ENCODE measurements at places on chromosomes 7 and 10.

- DNase-seq: no peak
Measured at GRCh38 chr10:114548662-114549061, 109.4 kb downstream of the ABLIM1 start.

DNA sequence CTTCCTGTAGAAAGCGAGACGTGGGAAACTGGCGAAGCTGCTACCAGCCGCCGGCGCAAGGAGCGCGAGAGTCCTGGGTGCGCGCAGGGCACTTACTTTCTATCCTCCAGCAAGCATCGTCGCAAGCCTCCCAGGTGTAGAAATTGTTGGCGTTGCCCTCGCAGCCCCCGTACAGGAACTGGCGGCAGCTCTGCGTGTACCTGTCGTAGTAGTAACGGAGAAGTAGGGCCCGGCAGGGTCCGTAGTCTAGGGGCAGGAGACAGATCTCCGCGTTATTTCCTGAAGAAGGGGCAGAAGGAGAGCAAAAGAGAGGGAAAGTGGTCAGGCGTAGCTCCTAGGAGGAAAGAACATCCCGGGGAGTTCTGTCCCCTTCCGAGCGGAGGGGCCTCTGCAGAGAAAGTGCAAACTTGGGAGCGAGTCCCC is 501 bp downstream of the TFPI2 start:
- no peak for DNase-seq

GRCh38 chr10:128922172-128922571 is 544.9 kb upstream of the MGMT start:
- no peak for DNase-seq

DNA sequence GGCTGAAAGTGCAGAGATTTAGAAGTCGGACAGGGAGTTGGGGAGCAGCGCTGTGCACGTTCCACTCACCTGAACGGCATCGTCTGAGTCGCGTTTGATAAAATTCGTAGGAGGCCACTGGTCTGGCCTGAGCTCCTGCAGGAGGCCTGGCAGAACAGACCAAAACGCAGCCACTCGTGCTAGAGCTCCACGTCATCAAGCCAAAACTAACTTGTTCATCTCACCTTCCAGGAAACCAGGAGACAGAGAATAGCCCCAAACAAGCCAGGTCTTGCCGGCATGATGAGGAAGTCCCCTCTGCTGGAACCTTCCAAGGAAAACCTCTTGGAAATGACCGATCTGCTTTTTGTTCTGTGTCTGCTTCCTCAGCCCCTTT is 43.4 kb upstream of the DNAJB6 start:
- no peak for DNase-seq

DNA sequence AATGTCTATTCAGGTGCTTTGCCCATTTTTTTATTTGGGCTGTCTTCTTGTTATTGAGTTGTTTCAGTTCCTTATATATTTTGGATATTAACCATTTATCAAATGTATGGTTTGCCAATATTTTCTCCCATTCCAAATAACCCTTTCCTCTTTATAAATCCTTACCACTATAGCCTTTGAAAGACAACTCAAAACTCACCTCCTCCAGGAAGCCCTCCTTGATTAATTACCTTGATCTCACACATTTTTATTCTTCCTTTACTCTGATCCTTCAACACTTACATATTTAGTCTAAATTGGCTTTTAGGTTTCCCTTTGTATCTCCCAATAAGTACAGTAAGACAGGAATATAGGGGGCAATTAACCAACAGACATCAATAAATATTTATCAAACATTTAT is 42.9 kb downstream of the NRCAM start:
- no peak for DNase-seq

DNA sequence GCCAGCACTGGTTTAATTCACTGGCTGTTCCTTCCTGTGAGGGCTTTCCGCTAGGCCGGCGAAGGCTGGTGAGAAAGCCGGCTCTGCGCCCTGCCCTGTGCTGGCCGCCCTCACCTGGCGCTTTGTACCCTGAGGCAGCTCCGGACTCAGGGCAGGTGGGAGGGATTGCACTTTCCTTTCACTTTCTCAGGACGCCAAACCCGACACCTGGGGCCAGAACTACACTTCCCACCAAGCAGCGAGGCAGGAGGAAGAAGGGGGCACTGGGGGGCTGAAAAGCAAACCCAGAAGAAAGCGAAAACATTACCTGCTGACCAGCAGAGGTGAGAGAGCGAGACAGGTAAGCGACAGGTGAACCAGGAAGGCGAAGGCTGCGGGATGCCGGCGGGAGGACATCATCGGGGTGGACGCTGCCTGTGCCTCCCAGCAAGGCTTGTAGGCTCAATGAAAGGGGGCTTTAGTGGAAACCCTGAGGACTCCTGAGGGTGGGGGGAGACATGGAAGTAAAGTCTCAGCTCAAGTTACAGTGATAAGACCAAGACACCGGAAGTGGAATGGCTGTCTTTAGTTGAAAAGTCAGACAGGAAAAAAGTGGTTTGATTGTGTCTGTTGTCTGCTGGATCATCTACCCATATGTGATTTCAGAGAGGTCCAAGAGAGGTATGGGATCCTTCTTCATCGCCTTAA is at the start of gene RAB19:
Gene RAB19 (plus strand): TSS at position 181 of the 687 bp plus-strand sequence. CDS start 3,589 bp downstream, outside the sequence.
- DNase-seq: no peak

GRCh38 chr7:156479596-156479995 is 161.0 kb upstream of the RNF32 start:
- DNase-seq: no peak
